ENCODE measurements at places on chromosomes 4 and X. TPM values are rescaled to one million over a fixed set of nuclear protein-coding genes. Genes with fewer than 3 reads are reported as not detected.

- DNase-seq: no peak
Measured at GRCh38 chrX:135327299-135327698, 18.0 kb downstream of the ETDC start.

GRCh38 chrX:48458711-48459110 lies 11.3 kb downstream of the SLC38A5 start:
- DNase-seq: no peak

DNA sequence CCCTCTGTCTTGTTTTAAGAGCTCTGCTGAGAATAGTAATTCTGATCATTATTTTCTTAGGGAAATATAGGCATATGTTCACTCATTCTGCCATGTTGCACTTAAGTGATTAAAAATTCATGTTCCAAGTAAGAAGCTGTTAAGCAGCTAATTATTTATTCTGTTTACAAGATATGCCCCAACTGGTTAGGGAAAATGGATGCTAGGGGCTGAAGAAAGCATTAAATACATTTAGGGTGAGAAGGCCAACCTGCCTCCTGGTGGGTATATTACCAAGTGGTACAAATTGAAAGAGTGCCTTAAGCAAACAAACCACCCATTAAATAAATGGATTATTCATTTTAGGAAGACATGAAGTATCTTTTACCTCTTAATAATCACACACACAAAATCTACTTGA lies 392.6 kb upstream of the EPHA5 start:
- no peak for DNase-seq

- no peak for DNase-seq
Measured at GRCh38 chrX:43279341-43279808, 376.7 kb upstream of the MAOA start.

DNA sequence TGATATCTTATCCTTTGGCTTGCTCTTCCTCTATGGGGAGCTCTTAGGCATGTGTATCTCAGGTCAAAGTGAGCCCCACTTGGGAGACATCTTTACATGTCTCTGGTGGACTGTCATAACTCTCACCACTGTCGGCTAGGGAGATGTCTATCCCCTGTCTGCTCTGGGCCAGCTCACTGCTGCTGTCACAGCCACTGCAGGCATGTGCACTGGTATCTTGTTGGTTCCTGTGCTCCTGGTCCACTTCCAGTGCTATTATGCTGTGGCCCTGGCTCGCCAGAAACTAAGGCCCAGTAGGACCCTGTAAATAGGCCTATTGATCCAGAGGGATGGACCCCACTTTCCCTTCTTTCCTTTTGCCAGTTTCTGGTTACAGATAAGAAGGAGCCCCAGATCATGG lies 56.6 kb upstream of the LAS1L start:
- DNase-seq: no peak

- no peak for DNase-seq
Measured at GRCh38 chrX:79631526-79631925, 264.4 kb upstream of the ITM2A start.

- no peak for DNase-seq
Measured at GRCh38 chr4:86561256-86561655, 32.9 kb upstream of the PTPN13 start.

GRCh38 chr4:183329954-183330742 lies 7.9 kb upstream of the CLDN24 start:
- DNase-seq: no peak

GRCh38 chrX:124641737-124642491 lies 295.6 kb downstream of the SH2D1A start:
- no peak for DNase-seq

DNA sequence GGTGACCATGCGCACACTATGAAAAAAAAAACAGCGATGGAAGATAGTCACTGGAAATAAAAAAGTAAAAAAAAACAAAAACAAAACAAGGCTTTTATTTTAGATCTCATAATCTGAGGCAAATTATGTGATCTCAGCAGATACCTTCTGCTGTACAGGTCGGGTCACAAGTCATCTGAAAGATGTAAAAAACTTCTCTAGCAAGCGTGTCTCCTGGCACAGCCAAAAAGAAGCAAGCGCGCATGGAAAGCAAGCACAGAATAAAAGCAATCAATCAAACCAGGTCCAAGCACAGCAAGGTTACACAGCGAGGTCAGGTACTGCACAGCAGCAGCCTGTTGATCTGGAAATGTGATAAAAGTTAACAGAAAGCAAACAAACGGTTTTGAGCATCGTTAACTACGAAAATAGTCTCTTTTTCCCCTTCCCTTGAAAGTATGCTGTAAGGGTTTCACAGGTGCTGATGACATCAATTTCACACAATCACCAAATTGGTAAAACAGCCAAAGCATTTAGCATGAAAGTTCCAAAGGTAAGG lies 79.3 kb upstream of the MTNR1A start:
- no peak for DNase-seq

DNA sequence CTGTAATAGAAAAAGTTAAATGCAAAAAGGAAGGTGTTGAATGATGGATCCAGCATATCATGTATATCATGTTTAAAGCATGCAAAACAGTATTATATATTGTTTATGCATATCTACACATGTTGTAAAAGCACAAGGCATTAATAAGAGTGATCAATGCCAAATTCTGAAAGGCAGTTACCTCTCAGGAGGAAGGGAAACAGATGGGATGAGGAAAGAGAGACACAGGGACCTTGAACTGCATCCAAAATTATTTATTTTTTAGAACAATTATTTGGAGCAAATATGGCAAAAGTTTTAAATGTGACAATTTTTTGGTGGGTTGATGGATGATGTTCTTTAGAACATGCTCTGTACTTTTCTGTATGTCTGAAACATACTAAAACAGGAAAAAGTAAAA lies 193.4 kb downstream of the CLCN4 start:
- DNase-seq: no peak

- DNase-seq: no peak
Measured at GRCh38 chr4:157768419-157768818, 404.4 kb downstream of the GASK1B start.

DNA sequence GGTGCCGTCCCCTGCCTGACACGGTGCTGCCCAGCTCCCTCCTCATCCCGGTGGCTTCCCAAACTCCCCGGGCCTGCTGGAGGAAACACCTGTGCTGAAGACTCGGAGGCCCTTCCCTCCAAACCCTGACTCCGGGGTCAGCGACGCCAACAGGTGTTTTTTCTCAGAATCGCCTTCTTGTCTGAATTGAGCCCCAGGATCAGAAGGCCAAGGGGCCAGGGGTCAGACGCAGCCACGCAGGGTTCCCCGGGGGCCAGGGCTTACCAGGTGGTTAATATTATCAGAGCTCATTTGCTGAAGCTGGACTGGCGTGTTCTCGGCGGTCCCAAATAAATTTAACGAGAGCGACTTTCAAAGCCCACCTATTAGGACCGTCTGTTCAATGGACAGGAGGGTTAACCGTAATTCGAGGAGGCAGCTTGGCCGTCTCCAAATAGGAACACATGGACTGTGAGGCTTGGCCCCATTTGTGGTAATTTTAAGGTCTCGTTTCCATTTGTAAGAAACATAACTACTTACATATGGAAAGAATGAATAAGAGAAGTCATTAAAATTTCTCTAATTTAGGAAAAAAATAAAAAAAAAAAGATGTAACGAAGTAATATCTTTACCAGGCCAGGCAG lies 239.3 kb downstream of the CRLF2 start:
- no peak for DNase-seq

- DNase-seq: no peak
Measured at GRCh38 chrX:49237060-49237459, 1.8 kb downstream of the CCDC22 start.

DNA sequence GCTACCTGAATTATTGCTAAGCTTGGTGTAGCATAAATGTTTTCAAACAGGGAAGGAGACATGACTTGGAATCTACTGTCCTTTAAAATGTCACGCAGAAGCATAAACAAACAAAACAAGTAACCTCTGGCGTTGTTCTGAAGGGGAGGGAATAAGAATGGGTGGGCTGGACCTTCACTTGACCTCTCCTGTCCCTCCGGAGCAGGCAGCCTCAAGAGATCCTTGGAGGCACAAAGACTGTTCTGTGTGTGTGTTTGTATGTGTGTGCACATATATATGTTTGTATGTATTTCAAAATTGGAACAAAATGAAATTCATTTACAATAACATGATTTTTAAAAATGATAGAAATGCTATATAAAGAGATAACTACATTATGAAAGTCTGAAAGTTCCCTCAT lies 91.3 kb upstream of the DCLK2 start:
- DNase-seq: no peak

DNA sequence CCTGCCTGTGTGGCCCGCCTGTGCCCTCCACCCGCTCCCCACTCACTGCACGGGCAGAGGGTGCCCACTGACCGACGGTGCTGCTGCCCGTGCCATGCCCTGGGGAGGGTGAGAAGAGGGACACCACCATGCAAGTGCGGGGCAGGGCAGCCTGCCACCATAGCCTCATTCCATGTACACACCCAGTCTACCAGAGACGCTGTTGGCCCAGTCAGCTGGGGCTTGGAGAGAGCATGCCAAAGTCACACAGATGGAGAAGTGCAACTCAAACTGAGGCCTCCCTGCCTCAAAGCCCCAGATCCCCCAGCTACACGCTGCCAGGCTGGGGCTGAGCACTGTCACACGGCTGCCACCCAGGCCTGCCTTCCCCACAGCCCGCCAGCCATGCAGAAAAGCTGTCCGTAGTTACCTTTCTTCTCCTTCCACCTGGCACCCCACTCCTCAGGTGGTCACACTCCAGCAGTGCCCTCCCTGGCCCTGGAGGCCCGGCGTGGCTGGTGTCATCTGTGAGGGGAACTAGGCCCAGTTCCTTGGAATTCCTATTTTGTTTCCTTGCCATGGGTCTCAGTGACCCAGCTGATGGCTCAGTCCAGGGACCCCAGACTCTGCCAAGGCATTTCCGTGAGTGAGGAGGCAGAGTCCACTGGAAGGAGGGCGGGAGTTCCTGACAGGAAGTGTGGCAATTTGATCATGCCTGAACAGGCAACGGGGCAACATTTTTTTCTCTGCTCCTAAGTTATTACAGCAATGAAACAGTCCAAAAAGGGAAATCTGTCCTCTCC lies at the start of gene SLC2A9:
Gene SLC2A9 (minus strand): TSS at position 627 of the 782 bp plus-strand sequence. CDS start 68 bp downstream, at position 559.
- no peak for DNase-seq

DNA sequence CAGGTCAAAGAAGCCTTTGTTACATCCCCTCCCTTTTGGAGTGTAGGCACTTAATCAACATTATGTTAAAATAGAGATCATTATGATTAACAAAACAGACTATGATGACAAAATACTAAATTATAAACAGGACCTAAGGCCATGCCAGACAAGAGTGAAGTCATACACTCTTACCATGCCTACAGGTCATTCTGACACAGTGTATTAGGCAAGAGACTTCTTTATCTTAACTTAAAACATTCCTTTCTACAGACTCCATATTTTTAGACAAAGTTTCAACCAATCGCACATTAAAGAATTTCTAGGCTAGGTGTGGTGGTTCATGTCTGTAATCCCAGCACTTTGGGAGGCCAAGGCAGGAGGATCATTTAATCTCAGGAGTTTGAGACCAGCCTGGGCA lies 128.6 kb upstream of the SLC34A2 start:
- no peak for DNase-seq

GRCh38 chr4:38177035-38177546 lies 216.9 kb downstream of the PTTG2 start:
- DNase-seq: no peak

DNA sequence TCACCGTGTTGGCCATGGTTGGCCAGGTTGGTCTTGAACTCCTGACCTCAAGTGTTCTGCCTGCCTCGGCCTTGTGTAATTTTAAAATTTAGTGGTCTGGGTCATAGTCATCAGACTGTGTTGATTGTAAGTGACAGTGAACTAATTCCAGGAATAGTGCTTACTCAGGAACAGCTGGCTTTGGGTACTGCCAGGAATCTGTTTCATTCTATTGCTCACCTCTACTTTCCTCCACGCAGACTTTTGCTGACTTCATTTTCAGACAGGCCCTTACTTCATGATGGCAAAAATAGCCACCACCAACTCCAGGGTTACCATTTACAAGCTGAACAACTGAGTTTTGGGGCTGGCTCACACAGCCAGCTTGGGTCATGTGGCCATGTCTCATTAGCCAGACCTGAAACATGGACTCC lies 54.6 kb downstream of the FNIP2 start:
- no peak for DNase-seq

DNA sequence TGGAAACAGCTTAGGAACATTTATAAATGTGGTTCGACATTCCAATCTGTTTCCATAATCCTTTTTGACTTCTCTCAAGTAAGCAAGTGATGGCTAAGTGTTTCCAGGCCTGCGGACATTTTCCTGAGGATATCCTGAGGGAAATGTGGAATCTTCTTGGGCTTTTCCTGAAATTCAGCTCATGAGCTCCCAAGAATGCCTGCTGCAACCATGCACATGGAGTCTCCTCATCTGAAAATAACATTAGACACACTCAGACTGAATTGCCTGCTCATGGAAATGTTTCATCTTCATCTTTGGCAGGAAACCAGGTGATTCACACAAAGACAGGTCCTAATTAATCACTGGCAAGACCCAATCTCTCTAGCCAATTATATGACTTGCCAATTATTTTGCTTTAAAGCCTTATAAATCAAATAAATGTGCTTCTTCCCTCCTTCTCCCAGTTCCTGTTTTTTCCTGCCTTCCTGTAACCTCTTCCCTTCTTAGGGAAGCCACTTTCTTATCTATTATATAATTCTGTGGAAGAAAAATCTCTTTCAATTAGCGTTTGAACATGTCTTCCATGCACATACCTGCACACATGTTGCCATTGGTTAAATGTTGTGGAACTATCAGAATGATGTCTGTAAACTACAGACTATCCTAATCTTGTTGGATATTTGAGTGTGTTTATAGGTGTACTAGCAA lies 104.6 kb upstream of the MXRA5 start:
- DNase-seq: no peak

- DNase-seq: no peak
Measured at GRCh38 chr4:182644683-182645050, 272.5 kb downstream of the DCTD start.

GRCh38 chr4:18214411-18215055 lies 193.0 kb upstream of the LCORL start:
- DNase-seq: no peak

DNA sequence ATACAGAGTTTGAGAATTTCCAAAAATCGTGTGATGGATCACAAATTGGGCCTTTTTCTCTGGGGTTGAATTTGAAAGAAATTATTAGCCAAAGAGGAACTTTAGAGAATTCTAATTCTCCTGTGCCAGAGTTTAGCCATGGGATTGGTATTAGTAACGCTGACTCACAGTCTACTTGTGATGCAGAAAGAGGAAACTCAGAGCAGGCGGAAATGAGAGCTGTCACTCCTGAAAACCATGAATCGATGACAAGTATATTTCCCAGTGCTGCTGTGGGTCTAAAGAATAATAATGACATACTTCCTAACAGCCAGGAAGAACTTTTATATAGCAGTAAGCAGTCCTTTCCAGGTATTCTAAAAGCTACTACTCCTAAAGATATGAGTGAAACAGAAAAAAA lies 64.9 kb downstream of the N4BP2 start:
- no peak for DNase-seq

The MSX1 gene
- total RNA-seq: 7.5 TPM

The TIMM17B gene
- total RNA-seq: 28.0 TPM

The RNF150 gene
- total RNA-seq: 13.2 TPM

The ARMCX4 gene
- 34.1 TPM for total RNA-seq

The VGLL1 gene
- not detected for total RNA-seq

The ASB9 gene
- total RNA-seq: 1.2 TPM

The ANKRD50 gene
- total RNA-seq: 38.4 TPM

The RNF212 gene
- total RNA-seq: 17.9 TPM

The PRPS1 gene
- 32.1 TPM for total RNA-seq

The HEPH gene
- total RNA-seq: 21.2 TPM

The HSFX1 gene
- total RNA-seq: 2.9 TPM

The MORC4 gene
- 17.1 TPM for total RNA-seq

The TGIF2LX gene
- not detected for total RNA-seq

The PLS3 gene
- 127 TPM for total RNA-seq

The LANCL3 gene
- total RNA-seq: 0.36 TPM

The RRAGB gene
- 28.5 TPM for total RNA-seq

The PWWP3B gene
- 0.62 TPM for total RNA-seq

Data from sciatic nerve (tissue), 2 donors.